ENCODE measurements at places on chromosomes 3 and 15. TPM values are rescaled to one million over a fixed set of nuclear protein-coding genes. Genes with fewer than 3 reads are reported as not detected.

DNA sequence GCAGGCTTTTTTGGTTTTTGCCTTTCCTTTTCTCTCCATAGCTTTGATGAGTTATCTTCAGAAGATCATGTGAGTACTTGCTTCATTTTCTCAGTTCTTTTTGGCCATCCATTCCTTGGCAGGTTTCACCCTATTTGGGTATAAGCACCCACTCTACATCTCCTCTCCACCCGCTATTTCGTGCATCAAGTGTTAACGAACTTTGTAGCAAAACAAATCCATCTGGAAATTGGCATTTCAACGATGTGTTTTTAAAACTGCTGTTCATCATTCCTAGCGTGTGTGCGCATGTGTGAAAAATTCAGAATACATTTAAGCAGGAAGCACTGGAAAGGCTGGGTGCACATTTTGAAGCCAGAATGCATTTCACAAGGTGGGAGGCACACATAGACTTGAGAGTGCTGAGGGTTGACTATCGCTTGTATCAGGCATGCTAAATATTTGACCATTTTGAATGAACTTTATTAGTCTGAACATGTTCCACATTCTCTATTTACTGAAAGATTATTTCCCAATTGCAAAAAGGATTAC lies 89.7 kb upstream of the FHIT start:
- DNase-seq, result no peak

DNA sequence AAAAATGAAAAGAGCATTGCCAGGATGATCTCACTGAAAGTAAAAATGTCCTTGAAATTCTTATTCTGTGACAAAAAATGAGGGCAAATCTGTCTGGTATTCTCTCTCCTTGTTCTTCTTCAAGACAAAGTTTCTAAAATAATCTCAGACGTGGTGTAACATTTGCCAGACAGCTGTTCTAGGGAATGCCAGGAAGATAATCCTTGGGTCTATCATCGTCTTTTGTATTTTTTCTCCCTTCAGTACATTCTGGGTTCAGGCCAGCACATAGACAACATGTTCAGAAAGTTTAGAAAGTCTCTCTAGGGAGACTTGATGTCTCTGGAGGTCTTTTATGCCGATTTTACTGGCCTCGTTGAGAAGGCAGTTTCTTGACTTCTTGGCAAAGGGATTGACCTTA lies 121.2 kb upstream of the HES1 start:
- DNase-seq, result no peak

- DNase-seq, result no peak
Observed at GRCh38 chr15:76181705-76182107, 121.9 kb downstream of the TMEM266 start.

- no peak for DNase-seq
Observed at GRCh38 chr15:58549013-58549784, 117.4 kb downstream of the LIPC start.

GRCh38 chr15:73273181-73274002 lies 95.4 kb downstream of the HCN4 start:
- peak; percentile 23 for DNase-seq

The TMEM212 gene
- not detected for total RNA-seq

The SEMA5B gene
- not detected for total RNA-seq

The SLITRK3 gene
- total RNA-seq, result not detected

Data from naive thymus-derived CD4-positive, alpha-beta T cell (primary cell).